ENCODE measurements at places on chromosomes 16 and 17.

DNA sequence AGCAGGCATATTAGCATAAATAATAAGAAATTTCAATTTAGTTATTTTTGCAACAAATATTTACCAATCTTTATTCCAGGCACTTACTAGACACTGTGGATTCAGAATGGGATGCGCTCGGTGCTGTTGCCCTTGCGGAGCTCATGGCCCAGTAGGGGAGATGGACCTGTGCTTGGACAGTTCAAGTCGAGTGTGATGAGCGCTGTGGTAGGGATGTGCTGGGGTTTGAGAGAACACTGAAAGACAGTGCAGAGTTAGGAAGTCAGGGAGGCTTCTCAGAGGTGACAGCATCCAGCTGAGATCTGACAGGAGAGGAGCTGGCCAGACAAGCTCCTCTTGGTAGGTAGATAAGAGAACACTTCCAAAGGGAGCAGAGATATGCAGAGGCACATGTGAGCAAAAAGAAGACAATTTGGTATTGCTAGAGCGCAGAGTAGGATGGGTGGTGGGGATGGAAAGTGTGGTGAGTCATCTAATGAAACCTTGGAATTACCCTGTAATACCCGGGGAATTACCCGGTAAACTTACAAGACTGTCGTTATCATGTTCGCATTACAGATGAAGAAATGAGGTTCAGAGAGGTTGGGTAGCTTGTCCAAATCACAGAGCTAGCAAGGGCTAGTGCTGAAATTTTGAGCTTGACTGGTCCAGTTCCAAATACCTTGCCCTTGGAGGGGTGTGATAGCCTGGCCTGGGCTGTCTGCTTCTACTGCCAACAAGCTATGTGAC, 298.1 kb upstream of the N4BP1 start:
- no peak for DNase-seq

DNA sequence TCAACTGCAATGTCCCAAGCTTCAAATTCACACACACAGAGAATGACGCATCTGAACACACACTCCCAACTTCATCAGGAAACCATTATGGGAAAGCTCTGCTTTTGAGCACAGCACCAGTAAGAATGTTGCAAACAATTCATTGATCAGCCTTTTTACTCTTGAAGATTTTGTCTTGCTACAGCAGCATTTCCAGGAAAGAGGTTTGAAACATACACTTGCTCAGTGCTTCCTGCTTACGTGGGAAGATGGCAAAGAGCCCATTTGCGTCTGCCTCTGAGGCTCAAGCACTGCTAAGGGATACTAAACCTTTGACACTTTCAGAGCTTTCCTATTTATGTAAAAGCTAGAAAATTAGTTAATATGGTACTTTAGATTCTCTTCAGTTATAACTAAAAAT, 77.2 kb upstream of the MON1B start:
- no peak for DNase-seq

DNA sequence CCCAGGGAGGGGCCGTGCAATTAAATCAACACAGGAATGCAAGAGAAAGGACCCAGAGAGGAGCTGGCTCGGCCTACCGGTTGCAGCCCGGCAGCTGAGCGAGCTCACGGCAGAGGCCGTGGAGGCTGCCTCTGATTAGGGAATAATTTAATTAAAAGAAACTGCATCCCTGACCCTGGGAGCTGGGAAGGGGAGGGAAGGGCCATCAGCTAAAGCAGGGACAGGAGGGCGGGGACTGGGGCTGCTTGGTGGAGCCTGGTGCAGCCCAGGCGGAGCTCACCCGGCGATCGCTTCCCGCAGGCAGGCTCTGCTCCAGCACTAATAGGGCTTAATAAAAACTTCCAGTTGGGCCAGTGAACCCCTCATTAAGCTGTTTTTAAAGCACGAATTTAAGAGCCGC, 43.4 kb downstream of the LMF1 start:
- no peak for DNase-seq

DNA sequence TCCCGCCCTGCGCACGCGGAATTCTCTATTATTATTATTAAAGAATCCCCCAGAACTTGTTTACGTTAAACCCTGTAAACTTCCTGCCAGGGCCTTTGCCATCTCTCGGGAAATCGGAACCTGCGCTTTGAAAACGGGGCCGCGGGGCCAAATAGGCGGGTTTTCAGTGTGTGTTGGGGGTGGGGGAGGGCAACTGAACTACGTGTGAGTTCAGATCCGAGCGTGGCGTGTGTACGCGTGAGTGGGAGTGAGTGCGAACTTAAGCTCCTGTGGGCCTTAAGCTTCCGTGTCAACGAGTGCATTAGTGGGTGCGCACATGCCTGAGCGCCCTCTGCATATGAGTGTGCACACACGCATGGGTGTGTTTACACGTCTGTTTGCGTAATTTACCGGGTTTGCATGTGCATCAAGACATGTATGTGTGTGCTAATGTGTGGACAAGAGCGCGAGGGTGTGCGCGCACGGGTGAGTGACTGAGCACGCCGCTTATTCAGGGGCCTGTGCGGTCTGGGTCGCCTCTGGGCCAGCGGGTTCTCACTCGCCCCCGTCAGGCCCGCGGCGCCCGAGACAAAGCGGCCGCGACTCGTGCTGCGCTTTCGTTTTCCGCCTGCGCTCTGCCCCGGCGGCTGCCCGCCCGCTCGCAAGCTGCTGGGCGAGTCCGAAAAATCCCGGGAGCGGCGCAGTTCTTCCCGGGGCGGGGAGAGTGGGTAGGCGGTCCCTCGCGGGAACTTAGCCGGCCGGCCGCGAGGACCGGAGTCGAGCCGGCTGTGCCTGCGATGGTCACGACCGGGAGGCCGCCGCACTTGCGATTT, 1.2 kb upstream of the FOXF1 start:
- DNase-seq = no peak

DNA sequence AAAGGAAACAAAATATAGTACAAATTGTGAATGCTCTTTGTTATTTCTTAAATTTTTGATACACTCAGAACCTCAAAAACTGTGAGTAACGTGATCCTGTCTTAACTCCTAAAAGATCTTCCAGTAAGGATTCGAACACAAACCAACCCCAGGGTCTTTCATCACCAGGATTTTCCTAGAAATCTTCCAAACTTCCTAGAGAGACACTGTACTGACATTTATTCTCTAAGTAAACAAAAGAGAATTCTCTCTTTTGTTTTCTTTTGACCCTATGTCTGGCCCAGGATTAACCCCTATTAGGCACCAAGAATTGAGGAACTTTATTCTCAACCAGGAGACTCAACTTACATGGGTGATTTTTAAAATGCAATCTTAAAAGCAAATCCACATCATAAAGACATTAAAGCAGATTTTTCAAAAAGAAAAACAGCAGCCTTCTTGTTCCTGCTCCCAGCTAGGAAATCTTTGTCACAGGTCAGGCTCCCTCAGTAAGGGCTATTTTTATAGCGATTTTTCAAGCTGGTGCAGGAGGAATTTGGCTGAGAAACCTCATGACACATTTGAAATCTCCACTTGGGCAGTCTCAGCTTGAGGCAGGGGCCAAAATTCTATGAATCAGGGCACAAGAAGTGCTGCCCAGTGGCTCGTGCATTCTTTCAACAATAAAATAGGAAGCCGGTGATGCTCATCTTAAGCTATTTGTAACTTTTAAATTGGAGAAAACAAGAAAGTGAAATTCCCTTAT, 6.2 kb upstream of the SMG1 start:
- no peak for DNase-seq

DNA sequence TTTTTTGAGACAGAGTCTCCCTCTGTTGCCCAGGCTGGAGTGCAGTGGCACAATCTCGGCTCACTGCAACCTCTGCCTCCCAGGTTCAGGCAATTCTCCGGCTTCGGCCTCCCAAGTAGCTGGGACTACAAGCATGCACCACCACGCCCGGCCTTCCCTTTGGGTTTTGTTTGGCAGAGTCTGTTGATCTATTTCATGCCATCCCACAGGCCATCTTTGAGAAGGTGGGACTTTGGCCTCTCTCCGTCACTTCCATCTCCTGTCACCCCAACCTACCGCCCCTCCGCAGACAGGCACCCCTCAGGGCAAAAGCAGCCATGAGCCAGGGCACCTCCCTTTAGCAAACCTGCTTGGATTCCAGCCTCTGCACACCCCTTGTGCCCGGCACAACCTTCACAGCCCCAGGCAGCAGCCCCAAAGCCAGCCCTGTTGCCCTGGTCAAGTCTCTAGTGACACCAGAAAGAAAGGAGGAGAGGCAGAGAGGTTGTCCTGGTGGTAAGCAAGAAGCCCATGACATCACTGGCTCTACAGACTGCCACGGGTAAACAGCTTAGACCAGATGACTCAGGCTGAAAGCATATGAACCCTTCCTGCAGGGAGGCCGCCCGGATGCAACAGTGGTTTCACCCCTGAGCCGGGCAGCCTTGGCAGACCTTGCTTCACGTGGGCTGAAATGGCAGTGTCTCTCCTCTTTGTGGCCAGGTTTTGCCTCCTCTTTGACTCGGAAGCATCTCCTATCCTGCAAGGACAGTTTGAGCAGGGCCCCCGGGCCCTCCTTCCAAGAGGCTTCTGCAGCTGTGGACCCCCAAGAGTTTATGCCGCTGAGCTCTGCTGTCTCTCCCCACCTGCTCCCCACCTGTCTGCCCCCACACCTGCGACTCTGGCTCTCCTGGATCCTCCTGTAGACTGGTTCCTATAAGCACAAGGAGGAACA, 8.1 kb upstream of the TIMP2 start:
- DNase-seq = no peak

- DNase-seq = no peak
Measured at GRCh38 chr17:1034652-1035210, 37.8 kb downstream of the TIMM22 start.

DNA sequence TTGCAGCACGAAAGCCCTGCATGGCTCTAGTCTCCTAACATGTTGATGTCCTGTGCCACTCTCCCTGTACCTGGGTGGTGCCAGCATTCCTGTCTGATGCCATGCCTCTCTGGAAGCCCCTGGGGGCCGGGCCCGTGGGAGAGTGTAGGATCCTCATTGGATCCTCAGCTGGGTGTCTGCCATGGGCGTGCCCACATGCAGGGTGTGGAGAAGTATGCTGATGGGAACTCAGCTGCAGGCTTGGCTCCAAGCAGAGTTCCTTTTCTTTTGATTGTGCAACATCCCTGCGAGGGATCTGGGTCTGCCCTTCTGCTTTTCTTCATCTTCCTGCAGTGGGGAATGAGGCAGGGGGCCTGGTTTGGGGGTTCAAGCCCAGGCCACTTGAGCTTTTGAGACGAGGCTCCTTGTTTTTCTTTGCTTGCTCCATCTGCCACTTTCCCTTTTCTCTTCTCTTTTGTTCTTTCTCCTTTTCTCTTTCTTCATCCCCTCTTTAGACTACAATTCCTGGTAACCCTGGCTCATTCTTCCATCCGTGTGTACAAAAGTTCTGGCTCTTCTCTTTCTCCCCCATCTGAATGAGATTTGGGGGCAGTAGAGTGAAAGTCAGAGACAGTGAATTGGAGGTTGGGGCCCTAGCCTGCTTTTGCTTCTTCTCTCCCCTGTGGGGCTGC, 32.9 kb downstream of the KSR1 start:
- DNase-seq = no peak

- DNase-seq = no peak
Measured at GRCh38 chr16:90072442-90073105, 4.6 kb downstream of the PRDM7 start.

DNA sequence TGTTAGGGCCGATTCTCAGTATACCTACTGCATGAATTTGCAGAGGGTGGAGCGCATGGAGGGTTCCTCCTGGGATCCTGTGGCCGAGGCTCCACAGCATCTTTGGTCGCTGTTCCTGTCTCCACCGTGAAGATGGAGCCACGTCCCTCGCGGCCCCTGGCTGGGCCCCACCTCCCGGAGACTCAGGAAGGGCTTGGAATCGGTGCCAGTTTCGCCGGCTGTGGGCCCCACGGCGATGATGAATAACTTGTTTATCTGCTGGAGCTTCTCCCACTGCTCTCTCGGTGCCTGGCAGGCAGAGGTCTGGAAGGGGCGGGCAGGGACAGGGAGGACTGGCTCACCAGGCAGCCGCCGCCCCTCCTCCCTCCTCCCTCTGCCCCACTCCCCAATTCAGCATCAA, 8.1 kb downstream of the SLC5A11 start:
- DNase-seq = no peak

- no peak for DNase-seq
Measured at GRCh38 chr17:1025733-1026598, 29.0 kb downstream of the TIMM22 start.

- no peak for DNase-seq
Measured at GRCh38 chr17:3613124-3613523, 3.9 kb upstream of the TRPV1 start.

DNA sequence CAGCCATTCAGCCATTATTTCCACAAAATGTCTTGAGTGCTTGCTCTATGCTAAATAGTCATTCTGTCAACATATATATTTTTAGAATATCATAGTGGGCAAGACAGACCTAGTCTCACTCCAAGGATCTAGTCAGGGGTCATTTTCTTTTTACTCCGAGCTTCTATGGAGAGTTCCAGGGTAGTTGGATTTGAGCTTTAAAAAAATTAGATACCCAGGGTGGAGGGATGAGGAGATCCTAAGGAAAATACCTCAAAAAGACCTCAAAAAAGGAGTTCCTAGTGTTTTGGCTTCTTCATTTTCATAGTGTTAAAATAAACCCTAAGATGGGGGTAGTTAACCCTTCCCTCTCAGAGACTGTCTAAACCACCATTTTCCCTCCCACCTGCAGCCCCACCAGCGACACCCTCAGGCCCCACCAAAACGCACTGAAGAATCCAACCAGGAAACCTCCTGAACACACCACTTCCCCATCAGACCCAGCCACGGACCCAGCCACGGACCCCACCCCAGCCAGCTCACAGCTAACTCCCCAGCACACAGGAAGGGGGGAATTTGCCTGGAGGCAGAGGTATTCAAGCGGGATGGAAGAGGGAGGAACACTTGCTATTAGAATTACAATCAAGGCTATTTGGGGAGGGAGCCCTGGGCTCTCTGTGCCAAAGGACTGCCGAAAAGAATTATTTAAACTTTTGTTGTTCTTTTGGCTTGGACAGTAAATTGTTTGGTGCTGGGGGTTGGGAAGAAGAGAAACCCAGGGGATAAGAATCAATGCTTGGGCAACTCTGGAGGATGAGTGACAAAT, 2.2 kb downstream of the ETV4 start:
- no peak for DNase-seq

- no peak for DNase-seq
Measured at GRCh38 chr17:39953471-39953888, 9.3 kb upstream of the GSDMA start.

GRCh38 chr16:46975165-46975564, 1.7 kb upstream of the DNAJA2 start:
- DNase-seq = no peak

DNA sequence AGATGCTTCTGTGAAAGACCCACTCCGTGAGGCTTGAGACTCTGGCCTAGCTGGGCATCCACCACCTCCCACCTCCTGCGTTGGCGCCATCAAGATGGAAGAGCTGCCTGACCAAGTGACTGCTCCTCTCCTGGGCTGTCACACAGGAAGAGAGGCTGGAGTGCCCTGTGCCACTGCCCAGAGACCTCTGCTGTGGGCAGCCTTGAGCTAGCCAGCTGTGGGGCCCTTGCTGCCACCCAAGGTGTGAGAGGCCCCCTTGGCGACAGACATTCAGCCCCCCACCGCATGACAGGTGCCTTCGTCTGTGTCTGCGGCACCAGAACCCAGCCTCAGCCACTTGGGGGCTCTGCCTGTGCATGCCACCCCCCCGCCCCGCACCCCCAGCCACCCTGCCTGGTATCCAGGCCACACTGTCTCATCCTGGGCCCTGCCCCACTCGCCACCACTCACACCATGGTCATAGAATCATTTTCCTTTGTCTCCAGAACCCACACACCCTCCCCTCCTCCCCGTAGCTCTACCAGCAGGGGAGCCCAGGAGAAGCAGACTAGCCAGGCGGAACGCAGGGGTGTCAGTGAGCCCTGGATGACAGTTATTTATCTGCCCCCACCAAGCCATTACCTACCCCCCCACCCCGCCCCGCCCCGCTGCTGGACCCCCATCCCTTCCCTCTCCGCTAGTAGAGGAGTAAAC, 120.9 kb upstream of the LHX1 start:
- no peak for DNase-seq

Measured in NCI-H774 (cell line).